GM23248 (cell line): ENCODE measurements at places on chromosomes 6 and 20. TPM values are rescaled to one million over a fixed set of nuclear protein-coding genes. Genes with fewer than 3 reads are reported as not detected.

The RTN4IP1 gene
- 5.3 and 5.5 TPM in 2 replicates for polyA plus RNA-seq

The KCNG1 gene
- 10.4 and 11.1 TPM in 2 replicates for polyA plus RNA-seq

The PRL gene
- polyA plus RNA-seq = 0.65 and 1.2 TPM in 2 replicates

The EEF1A2 gene
- not detected in 2 replicates for polyA plus RNA-seq

The LKAAEAR1 gene
- 0.59 TPM in 1 of 2 replicates, not detected in the other for polyA plus RNA-seq

The GNAS-AS1 gene
- 0.77 and 1.0 TPM in 2 replicates for polyA plus RNA-seq

The SNAP25 gene
- polyA plus RNA-seq = 0.09 TPM in 1 of 2 replicates, not detected in the other

The HLA-DQB2 gene
- not detected in 2 replicates for polyA plus RNA-seq

The CLPSL1 gene
- not detected in 2 replicates for polyA plus RNA-seq

The NKX2-2 gene
- polyA plus RNA-seq = not detected in 2 replicates

The PLA2G7 gene
- polyA plus RNA-seq = not detected in 2 replicates

The C20orf144 gene
- polyA plus RNA-seq = 0.25 and 0.41 TPM in 2 replicates

The WFDC12 gene
- polyA plus RNA-seq = not detected in 2 replicates

The KIF25 gene
- polyA plus RNA-seq = not detected in 2 replicates

The SLC16A10 gene
- not detected in 2 replicates for polyA plus RNA-seq

The COMMD7 gene
- polyA plus RNA-seq = 68.8 and 72.5 TPM in 2 replicates

The DEFB132 gene
- not detected in 2 replicates for polyA plus RNA-seq
